Dermis blood vessel endothelial cell (primary cell): ENCODE measurements at places on chromosomes 11 and 22. TPM values are rescaled to one million over a fixed set of nuclear protein-coding genes. Genes with fewer than 3 reads are reported as not detected.

Gene MRGPRX4
- total RNA-seq, result 0.19 and 0.51 TPM in 2 replicates

Gene CEND1
- total RNA-seq, result 0.14 and 0.17 TPM in 2 replicates

Gene MMP11
- total RNA-seq, result 4.4 and 7.3 TPM in 2 replicates

Gene TTC36
- 2.5 and 3.2 TPM in 2 replicates for total RNA-seq

Gene PTPRCAP
- 1.0 and 2.2 TPM in 2 replicates for total RNA-seq

Gene DDX6
- total RNA-seq, result 131 and 184 TPM in 2 replicates

Gene VPS37C
- 9.7 and 14.1 TPM in 2 replicates for total RNA-seq

Gene OR51E2
- total RNA-seq, result not detected in 2 replicates

Gene GGT1
- 2.2 and 2.6 TPM in 2 replicates for total RNA-seq

Gene GALNT18
- total RNA-seq, result 158 and 213 TPM in 2 replicates

Gene MS4A12
- total RNA-seq, result not detected in 2 replicates

Gene CNGA4
- 0.09 TPM in 1 of 2 replicates, not detected in the other for total RNA-seq

Gene BUD13
- 17.2 and 17.9 TPM in 2 replicates for total RNA-seq

Gene ARHGAP42
- total RNA-seq, result 6.0 and 13.4 TPM in 2 replicates

Gene FAM180B
- total RNA-seq, result not detected in 2 replicates

Gene PRR14L
- total RNA-seq, result 23.0 and 32.2 TPM in 2 replicates

Gene UPK3A
- not detected in 2 replicates for total RNA-seq

Gene LPXN
- 2.2 and 3.4 TPM in 2 replicates for total RNA-seq

Gene DERL3
- total RNA-seq, result 0.68 and 1.3 TPM in 2 replicates

Gene LRRC32
- total RNA-seq, result 80.8 and 98.6 TPM in 2 replicates

Gene FKBP2
- 43.9 and 45.6 TPM in 2 replicates for total RNA-seq

Gene C22orf31
- total RNA-seq, result not detected in 2 replicates

Gene CARNS1
- 0.17 and 0.23 TPM in 2 replicates for total RNA-seq

Gene MUC6
- not detected in 2 replicates for total RNA-seq

Gene FAM181B
- under 0.01 and 0.05 TPM in 2 replicates for total RNA-seq

Gene TRIM44
- total RNA-seq, result 20.6 and 25.4 TPM in 2 replicates

Gene RAB36
- 0.34 and 0.70 TPM in 2 replicates for total RNA-seq

Gene OR51E1
- total RNA-seq, result not detected in 2 replicates

Gene SAA2
- 0.70 and 2.0 TPM in 2 replicates for total RNA-seq

Gene PGA5
- total RNA-seq, result not detected in 2 replicates

Gene PYGM
- total RNA-seq, result 0.23 and 0.34 TPM in 2 replicates

Gene RIC3
- not detected in 2 replicates for total RNA-seq

Gene SERHL2
- total RNA-seq, result 3.0 and 3.1 TPM in 2 replicates

Gene HIC2
- 3.9 and 4.4 TPM in 2 replicates for total RNA-seq

Gene SEC14L6
- 0.05 and 0.34 TPM in 2 replicates for total RNA-seq

Gene EI24
- 122 and 152 TPM in 2 replicates for total RNA-seq

Gene LRRC74B
- not detected in 2 replicates for total RNA-seq

Gene ARHGAP8
- total RNA-seq, result 0.09 TPM in 1 of 2 replicates, not detected in the other

Gene MGAT3
- under 0.01 TPM in 1 of 2 replicates, not detected in the other for total RNA-seq

Gene APOA4
- total RNA-seq, result not detected in 2 replicates

Gene KRTAP5-11
- not detected in 2 replicates for total RNA-seq

Gene CHRM1
- total RNA-seq, result not detected in 2 replicates

Gene SULT4A1
- 0.05 TPM in 1 of 2 replicates, not detected in the other for total RNA-seq

Gene CNTN5
- total RNA-seq, result not detected in 2 replicates

Gene KLHDC7B
- not detected in 2 replicates for total RNA-seq

Gene SYT9
- 0.51 TPM in 2 replicates for total RNA-seq

Gene SCO2
- 2.3 and 5.6 TPM in 2 replicates for total RNA-seq
